ENCODE measurements at places on chromosomes 3 and 15. TPM values are rescaled to one million over a fixed set of nuclear protein-coding genes. Genes with fewer than 3 reads are reported as not detected.

- H3K27ac ChIP-seq: no peak overlapping the region
- no peak overlapping the region for H3K4me3 ChIP-seq
- H3K27me3 ChIP-seq: no peaks in the 10 kb centered on the region
- H3K4me1 ChIP-seq: no peaks in the 10 kb centered on the region
- H3K36me3 ChIP-seq: no peaks in the 10 kb centered on the region
Measured at GRCh38 chr3:176375519-176375918, 821.8 kb downstream of the TBL1XR1 start.

DNA sequence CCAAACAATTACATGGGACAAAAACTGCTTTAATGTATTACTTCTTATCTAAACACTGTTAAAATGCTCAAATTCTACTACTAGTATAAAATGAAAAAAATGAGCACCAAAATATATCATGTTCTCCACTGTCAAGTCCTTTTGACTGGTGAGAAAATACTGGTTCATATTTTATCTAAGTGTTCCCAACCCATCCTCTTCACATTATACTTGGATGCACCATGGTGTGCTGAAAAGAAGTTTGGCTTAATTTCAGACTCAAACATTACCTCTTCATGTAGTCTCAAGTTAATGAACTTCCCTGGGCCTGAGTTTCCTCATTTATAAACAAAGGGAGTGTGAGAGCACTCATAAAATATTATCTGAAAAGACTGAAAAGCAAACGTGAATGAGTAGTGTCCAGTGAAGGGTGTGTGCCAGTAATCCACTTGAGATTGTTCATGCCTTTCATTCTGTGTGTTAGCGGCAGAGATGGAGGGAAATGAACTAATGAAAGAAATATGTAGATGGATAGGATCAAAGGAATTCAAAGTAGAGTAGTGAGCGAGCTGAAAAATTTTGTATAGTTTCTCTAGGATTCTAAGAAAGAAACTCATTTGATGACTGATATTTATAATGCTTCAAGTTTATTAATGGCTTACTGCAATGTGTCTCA is 263.2 kb downstream of the NLGN1 start:
- H3K36me3 ChIP-seq: no peaks in the 10 kb centered on the region
- H3K4me3 ChIP-seq: no peak overlapping the region
- H3K27me3 ChIP-seq: no peaks in the 10 kb centered on the region
- DNase-seq: no peak

DNA sequence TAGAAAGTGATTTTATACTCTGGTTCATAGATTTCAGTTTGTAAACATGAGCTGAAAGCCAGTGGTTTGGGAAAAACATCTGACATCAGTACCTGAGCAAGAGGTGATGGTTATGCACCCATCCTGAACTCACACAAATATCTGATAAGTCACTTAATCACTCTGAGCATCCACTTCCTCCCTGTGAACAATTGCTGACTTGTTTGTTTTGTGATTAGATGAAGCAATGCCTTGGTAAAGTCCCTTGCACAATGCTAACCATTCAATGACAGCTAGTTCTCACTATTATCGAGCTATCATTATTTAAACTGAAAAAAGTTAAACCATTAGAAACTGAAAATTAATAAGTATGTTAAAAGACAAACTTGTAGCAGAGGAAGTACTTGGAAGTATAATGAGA is 303.0 kb downstream of the PLOD2 start:
- H3K27ac ChIP-seq: no peak overlapping the region
- H3K4me3 ChIP-seq: no peak overlapping the region
- no peaks in the 10 kb centered on the region for H3K4me1 ChIP-seq
- H3K27me3 ChIP-seq: no peaks in the 10 kb centered on the region
- no peaks in the 10 kb centered on the region for H3K36me3 ChIP-seq

- DNase-seq: no peak
- H3K27ac ChIP-seq: no peak overlapping the region
- no peaks in the 10 kb centered on the region for H3K4me1 ChIP-seq
- no peak overlapping the region for H3K4me3 ChIP-seq
- no peaks in the 10 kb centered on the region for H3K36me3 ChIP-seq
- H3K27me3 ChIP-seq: peaks cover 7% of the 10 kb centered on the region
Measured at GRCh38 chr3:122938783-122939425, 88.7 kb downstream of the SEMA5B start.

Gene TM4SF18
- not detected for total RNA-seq
